Left lung (tissue), 14 donors: ENCODE measurements at places on chromosomes 5 and 9. TPM values are rescaled to one million over a fixed set of nuclear protein-coding genes. Genes with fewer than 3 reads are reported as not detected.

Gene IL3
- not detected for total RNA-seq

Gene FRMD3
- total RNA-seq, result 1.0 TPM

Gene MOCS2
- total RNA-seq, result 38.8 TPM

Gene C7
- 253 TPM for total RNA-seq

Gene TICAM2
- total RNA-seq, result 5.4 TPM

Gene SLC6A19
- total RNA-seq, result not detected

Gene TMED9
- total RNA-seq, result 221 TPM

Gene RASEF
- total RNA-seq, result 16.9 TPM

Gene CDKN2B
- 17.0 TPM for total RNA-seq

Gene MRPL50
- total RNA-seq, result 11.7 TPM

Gene MOB3B
- total RNA-seq, result 7.2 TPM

Gene C9orf50
- total RNA-seq, result not detected

Gene TMEM38B
- 11.6 TPM for total RNA-seq

Gene TAF1L
- 0.03 TPM for total RNA-seq

Gene ZNF484
- total RNA-seq, result 8.4 TPM

Gene PSAT1
- total RNA-seq, result 15.9 TPM

Gene SSNA1
- 59.1 TPM for total RNA-seq

Gene ECM2
- 3.8 TPM for total RNA-seq

Gene KCNV2
- not detected for total RNA-seq

Gene PTGES2
- 56.9 TPM for total RNA-seq

Gene MBLAC2
- total RNA-seq, result 5.0 TPM

Gene LAMC3
- 25.5 TPM for total RNA-seq

Gene HTR4
- not detected for total RNA-seq

Gene GFPT2
- 17.6 TPM for total RNA-seq

Gene MARVELD2
- 38.3 TPM for total RNA-seq

Gene BTNL3
- not detected for total RNA-seq

Gene OGN
- total RNA-seq, result 11.8 TPM

Gene KIAA0825
- 5.1 TPM for total RNA-seq

Gene FBXL7
- 12.0 TPM for total RNA-seq

Gene GLRX
- 98.1 TPM for total RNA-seq

Gene FAM221B
- total RNA-seq, result not detected

Gene AQP7
- total RNA-seq, result 8.3 TPM
